ENCODE measurements at places on chromosomes 5 and 9.

GRCh38 chr9:113618836-113619490 lies 155.4 kb downstream of the RGS3 start:
- DNase-seq, result no peak

DNA sequence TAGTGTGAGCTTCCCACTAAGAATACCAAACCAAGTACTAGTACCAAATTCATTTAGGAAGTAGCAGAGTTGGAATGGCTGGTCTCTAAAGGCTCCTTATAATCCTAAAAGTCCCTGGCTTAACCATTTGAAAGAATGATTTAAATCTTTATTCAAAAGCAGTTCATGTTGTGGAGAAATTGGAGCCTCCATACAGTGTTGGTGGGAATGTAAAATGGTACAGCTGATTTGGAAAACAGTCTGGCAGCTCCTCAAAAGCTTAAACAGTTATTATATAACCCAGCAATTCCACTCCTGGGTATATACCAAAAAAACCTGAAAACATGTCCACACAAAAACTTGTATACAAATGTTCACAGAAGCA lies 2.9 kb downstream of the PLIN2 start:
- no peak for DNase-seq

GRCh38 chr5:66209794-66210193 lies 65.7 kb downstream of the SREK1 start:
- no peak for DNase-seq

- no peak for DNase-seq
Observed at GRCh38 chr5:53970475-53970874, 339.9 kb downstream of the ARL15 start.

- DNase-seq, result peak; percentile 83
Observed at GRCh38 chr9:16385590-16385989, 484.9 kb downstream of the BNC2 start.

DNA sequence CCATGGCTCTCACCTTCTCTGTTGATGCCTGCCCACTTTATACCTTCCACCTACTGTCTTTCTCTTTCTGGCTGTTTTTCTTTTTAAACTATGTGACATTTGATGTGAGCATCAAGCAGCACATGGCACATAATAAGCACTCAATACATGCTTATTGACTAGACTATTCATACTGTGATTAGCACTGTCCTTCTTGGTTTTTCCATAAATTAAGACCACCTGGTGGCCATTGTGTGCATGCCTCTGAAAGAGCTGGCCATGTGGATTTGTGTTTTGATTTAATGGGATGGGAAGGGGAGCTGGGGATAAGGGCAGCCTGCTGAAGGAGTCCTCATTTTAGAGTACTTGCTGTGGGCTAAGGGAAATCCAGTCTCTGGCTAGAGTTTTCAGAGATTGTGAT lies 79.4 kb downstream of the ARHGEF28 start:
- no peak for DNase-seq

DNA sequence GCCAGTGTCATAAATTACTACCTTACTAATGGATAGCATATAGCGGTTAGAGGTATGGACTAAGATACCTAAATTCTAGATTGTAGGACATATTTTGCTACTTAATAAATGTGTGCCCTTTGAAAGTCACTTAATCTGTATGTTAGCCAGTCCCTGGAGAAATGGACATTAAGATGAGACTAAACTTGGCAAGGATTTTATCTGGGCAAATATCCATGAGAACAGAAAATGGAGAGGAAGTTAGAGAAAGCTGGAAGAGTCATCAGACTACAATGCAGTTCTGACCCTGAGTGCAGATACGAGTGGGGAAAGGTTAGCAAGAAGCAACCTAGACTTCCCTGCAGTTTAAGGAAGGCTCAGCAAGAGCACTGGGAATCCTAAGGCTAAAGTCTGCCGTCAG lies 33.0 kb downstream of the TBCA start:
- peak; percentile 61 for DNase-seq

- DNase-seq, result no peak
Observed at GRCh38 chr5:168022446-168023169, 268.8 kb upstream of the WWC1 start.

DNA sequence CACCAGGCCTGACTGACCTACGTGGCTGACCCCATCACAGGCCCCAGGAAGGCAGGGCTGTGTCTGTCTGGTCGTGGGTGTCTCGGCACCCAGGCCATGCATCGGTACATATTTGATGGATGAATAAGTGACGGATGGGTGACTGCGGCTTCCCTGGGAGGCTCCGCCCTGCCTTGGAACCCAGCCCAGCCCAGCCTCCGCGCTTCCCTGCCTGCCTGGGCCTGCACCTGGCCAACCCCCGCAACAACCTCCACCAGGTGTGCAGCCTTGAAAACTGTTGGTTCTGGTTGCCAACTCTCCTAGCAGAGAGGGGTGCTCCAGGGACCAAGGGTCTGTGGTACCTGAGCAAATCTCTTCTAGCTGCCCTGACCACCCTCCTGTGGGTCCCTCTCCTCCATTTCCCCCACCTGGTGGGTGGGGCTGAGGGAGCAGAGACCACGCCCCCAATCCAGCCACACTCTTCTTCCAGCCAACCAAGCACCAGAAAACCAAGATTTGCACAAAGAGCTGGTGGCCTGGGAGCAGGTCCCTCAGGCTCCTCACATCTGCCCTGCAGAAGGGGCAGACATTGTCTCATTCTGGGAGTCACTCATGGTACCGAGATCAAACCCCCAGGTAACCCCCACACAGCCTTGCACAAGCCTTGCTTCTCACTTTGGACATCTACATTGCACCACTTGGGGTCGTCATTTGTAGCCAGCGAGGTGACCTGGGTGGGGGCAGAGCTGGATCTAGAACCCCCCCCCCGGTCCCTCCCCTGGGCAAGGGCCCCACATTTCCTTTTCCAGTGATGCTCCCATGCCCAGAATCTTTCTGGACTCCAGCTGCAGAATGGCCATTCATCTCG lies 100.6 kb upstream of the IER5L start:
- DNase-seq, result peak; percentile 52

DNA sequence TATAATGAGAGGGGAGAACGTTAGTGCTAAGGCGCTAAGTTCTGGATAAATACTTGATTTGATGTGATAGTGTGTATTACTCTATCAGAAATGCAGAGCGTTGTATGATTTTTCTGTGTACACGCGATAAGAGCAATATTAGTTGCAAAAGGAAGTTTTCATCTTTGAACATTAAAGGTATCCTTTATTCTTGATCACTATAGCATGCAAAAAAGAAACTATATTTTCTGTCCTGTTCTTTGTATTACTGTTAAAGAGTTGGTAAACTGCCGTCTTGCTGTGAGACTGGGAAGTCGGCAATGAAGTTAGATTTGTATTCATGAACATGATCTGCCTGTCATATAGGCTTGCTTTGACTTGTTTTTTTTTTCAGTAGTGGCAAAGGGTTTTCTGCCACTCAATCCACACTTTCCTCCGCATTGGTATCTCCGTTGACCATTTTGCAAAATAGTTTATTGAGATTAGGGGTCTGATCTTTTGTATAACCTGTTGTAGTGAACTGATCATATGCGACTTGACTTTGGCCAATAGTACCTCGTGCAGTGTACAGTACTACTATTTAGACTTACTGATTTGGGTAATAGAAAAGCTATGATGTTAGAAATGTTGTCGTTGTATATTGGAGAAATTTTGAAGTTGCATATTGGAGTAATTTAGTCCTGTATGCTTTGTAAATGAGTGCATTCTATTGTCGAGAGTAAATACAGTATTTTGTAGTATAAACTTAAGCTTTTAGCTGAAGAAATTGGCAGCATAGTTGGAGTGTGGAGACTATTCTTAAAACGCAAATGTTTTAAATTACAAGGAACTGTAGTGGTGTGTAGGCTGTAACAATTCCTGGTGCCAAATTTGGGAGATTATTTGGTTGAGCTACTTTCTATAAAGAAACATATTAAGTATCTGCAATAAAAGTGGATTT lies 1.7 kb downstream of the DENND4C start:
- DNase-seq, result peak; percentile 12

- peak; percentile 17 for DNase-seq
Observed at GRCh38 chr5:15703901-15704300, 203.9 kb downstream of the FBXL7 start.

GRCh38 chr5:154313360-154314017 lies 123.0 kb downstream of the GALNT10 start:
- DNase-seq, result no peak

GRCh38 chr5:4098226-4098625 lies 502.6 kb downstream of the IRX1 start:
- no peak for DNase-seq

GRCh38 chr5:79488058-79488457 lies 25.9 kb downstream of the HOMER1 start:
- no peak for DNase-seq

- peak; percentile 77 for DNase-seq
Observed at GRCh38 chr5:35861718-35862117, 5.0 kb downstream of the IL7R start.

- no peak for DNase-seq
Observed at GRCh38 chr5:178338126-178338749, 105.6 kb upstream of the PHYKPL start.

DNA sequence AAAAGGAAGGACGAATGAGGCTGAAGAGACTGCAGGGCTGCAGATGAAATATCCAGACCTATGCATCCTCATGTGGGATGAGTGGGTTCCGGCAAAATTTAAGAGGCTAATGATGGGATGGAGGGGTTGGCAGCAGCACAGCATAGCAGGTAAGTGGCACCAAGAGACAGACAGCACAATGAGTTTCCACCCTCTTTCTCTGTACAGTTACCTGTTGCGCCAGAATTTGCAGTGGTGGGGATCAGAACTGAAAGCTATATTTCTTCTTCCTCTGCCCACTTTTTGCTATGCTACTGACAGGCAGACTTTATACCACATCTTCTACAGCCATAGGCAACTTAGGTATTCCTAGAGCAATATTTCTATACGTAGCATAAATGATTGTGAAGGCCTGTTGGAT lies 227.0 kb downstream of the EPB41L4A start:
- no peak for DNase-seq

DNA sequence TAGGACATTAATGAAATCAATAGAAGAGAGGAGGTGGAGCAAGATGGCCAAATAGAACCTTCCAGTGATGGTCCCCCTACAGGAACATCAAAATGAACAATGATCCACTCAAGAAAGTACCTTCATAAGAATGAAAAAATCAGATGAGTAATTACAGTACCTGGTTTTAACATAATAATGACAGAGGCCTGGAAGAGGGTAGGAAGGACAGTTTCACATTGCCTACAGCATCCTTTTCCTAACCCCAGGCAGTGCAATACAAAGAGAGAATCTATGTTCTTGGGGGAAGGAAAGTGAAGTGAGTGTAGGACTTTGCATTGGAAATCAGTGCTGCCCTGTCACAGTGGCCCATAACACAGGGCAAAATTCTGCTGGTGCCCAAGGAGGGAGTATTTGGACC lies 81.2 kb upstream of the SPTLC1 start:
- DNase-seq, result no peak

- DNase-seq, result no peak
Observed at GRCh38 chr5:56148453-56148971, 84.6 kb downstream of the ANKRD55 start.

GRCh38 chr5:164475339-164475977 lies 970.0 kb downstream of the MAT2B start:
- no peak for DNase-seq

DNA sequence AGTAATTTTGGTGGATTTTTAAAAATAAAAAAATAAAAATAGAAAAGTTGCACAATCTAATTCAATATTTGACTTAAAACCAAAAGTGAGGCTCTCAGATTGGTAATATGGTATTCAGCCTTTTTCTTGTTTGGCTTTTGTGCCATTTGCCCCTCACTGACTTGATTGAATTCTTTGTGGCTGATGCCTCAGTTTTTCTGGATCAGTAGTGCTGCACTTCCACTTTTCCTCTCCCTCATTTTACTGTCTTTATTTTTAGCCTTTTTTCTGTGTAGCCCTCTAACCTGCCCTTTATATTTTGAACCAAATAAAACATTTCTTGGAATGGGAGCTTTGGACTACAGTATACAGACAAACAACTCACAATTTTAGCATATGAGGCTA lies 3.8 kb upstream of the MSMP start:
- no peak for DNase-seq

DNA sequence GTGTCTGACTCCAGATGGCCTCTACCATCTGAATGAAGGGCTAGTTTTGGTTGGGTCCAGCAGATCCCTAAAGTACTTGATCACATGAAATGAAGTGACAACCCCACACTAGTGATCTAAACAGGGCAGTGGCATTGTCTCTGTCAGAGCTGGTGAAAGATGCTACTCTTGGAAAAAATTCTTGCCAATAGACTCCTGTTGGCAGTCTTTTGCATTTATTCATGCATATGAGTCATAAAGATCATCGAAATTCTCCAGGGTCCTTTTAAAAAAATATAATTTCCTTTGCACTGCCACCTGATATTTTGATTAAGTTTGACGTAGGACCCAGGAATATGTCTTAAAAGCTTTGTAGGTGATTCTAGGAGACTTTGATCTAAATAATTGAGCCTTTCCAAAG lies 135.1 kb upstream of the ELL2 start:
- DNase-seq, result peak; percentile 44

DNA sequence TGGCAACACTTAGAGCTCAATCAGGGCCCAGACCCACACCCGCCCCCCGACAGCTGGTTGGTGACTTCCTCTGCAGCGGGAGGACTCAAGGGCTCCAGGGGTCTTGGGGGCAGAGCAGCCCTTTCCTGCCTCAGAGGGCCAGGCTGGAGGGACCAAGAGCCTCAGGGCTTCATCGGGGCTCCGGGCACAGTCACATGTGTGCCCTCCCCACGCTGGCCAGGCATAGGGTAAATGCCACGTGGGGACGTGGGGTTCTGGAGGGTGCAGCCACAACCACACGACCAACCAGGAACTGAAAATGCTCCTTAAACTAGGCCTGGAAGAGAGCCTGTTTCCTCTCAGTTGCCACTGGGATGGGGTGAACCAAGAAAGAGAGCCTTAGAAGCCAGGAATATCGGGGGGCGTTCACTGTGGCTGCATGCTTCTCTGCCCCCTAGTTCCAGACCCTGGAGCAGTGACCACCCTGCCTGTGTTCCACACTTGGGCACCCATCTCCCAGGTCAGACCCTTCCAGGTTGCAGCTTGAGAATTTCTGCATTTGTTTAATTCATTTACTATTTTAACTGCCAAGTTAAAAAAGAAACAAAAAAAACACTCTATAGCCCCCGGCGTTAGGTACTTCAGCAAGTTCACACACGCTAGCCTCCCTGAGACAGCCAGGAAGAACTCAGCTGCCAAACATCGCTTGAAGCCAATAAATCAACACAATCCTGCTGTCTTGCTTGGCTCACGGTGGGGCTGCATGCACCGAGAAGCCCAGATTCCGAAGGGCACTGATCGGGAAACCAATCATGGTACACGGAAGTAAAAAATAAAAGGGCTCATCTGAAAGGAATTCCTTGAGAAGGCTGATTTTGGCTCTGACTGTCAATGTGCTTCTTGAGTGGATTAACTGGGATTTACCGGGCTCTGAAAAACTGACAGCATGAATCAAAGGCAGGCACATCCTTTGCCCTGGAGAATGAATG lies 56.1 kb upstream of the PHYKPL start:
- DNase-seq, result no peak

DNA sequence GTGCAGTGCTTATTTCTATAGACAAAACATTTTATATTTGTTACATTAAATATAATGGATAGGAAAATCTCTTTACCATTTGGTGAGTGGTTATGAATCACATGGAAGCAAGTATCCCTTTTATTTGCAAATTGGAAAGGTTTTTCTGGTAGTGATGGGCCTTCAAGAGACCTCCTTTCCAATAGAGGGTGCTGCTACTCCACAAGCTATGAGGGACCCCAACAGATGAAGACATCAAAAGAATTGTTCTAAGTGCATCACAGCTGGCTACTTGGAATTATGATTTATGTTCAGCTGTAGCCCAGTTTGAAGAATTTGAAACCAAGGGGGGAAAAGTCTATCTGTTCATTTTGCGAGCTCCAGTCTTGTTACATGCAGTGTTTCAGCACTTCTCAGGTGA lies 493.7 kb upstream of the SGCD start:
- no peak for DNase-seq
